Temporal lobe (tissue), 4 donors: ENCODE measurements at places on chromosomes 6 and 20. TPM values are rescaled to one million over a fixed set of nuclear protein-coding genes. Genes with fewer than 3 reads are reported as not detected.

Gene LINC00237
- total RNA-seq, result 2.7 TPM

Gene DDX27
- 15.7 TPM for total RNA-seq

Gene PCK1
- under 0.01 TPM for total RNA-seq

Gene MATN4
- not detected for total RNA-seq

Gene TGM3
- total RNA-seq, result 0.25 TPM

Gene OSTM1
- 22.1 TPM for total RNA-seq

Gene GGTLC1
- not detected for total RNA-seq

Gene TINAG
- total RNA-seq, result 0.25 TPM

Gene GTSF1L
- total RNA-seq, result not detected

Gene PDE10A
- total RNA-seq, result 54.6 TPM

Gene PRSS35
- 6.9 TPM for total RNA-seq

Gene SLC32A1
- 5.9 TPM for total RNA-seq

Gene ZNF165
- 0.49 TPM for total RNA-seq

Gene IL17A
- not detected for total RNA-seq
